ENCODE measurements at places on chromosomes 2 and 18.

GRCh38 chr2:230827774-230828271 is 36.9 kb upstream of the ITM2C start:
- DNase-seq = no peak

- DNase-seq = no peak
These were observed 2.7 kb upstream of the PPP4R1 start for GRCh38 chr18:9617006-9617542.

- no peak for DNase-seq
These were observed 121.0 kb upstream of the XPO1 start for GRCh38 chr2:61658841-61659780.

- DNase-seq = no peak
These were observed 5.9 kb downstream of the NEU4 start for GRCh38 chr2:241814643-241815476.

- no peak for DNase-seq
These were observed 488.2 kb upstream of the RAB6C start for GRCh38 chr2:129491308-129491707.

GRCh38 chr18:40553029-40553428 is 1402.0 kb upstream of the PIK3C3 start:
- DNase-seq = no peak

DNA sequence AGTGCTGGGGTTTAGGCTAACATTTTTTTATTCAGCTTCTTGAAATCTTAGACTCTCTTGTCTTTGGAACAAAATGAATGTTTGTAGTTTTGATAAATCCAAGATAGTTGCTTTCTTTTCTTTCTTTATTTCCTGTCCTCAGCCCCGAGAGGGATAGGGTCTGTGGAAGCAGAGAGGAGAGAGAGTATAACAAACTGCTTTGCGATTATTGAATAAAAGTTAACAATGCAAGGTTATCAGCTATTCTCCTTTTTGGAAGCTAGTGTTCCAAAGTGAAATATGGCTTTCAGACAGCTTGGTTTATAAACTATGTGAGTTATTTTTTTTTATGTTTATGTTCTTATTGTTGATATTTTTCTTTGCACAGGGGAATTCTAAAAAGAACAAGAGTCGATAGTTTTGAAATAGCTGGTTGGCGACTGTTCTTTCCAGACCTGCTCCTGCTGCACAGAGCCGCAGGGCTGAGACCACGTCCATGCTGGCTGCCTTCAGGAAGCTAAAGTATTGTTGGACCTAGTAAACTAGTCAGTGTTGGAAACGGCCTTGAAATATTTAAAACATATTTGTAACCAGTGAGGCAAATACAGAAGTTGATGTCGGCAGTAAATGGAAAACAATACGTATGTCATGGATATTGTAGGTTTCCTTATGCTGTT is 15.5 kb upstream of the STON1 start:
- no peak for DNase-seq

GRCh38 chr18:9132628-9133027 is 4.0 kb upstream of the ANKRD12 start:
- DNase-seq = no peak

DNA sequence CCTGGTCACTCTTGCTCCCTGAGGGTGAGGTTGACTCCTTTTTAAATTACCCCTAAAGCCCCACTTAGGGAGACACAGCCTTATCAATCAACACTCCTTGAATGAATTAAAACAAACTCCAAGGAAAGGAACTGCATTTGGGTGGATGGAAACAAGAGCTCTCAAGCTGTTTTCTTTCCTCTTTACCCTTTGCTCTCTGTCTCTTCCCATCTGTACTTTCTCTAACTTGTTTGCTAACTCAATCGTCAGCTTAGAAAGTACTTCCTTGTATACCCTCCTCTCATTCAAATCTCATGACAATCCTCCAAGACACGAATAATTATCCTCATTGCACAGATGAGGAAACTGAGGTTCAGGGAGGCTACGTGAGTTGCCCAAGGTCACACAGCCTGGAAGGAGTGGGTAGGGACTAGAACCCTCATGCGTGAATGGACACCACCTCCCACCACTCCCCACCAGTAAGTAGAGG is 32.7 kb downstream of the ZFP36L2 start:
- no peak for DNase-seq

- DNase-seq = no peak
These were observed 43.0 kb downstream of the FBXO48 start for GRCh38 chr2:68423966-68424650.

DNA sequence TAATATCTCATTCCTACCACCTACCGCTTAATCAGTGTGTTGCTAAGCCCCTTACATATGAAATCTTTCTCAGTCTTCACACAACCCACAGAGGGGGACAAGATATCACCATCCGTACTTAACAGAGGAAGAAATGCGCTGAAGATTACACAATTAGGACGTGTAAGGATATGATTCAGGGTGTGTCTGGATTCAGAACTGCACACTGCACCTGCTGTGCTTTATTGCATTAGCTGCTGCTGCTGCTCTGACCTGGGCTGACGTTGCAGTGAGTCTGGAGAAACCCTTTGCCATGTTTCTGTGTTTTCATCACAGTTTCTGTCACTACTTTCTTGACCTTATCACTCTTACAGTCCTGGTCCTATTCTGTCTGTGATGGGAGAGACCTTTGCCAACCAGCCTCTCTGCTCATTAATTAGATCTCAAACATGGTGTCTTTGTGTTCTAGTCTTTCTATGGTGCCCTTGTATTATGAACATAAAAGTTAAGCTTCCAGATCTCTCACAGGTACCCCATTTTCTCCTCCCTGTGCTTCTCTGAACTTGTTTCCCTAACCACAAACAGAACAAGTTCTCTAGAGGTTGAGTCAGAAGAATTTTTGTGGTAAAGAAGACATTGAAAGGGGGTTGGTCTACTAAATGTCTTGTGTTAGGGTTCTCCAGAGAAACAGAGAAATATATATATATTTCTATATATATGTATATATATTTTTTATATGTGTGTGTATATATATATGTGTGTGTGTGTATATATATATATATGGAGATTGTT is 92.9 kb upstream of the CYP1B1 start:
- no peak for DNase-seq

DNA sequence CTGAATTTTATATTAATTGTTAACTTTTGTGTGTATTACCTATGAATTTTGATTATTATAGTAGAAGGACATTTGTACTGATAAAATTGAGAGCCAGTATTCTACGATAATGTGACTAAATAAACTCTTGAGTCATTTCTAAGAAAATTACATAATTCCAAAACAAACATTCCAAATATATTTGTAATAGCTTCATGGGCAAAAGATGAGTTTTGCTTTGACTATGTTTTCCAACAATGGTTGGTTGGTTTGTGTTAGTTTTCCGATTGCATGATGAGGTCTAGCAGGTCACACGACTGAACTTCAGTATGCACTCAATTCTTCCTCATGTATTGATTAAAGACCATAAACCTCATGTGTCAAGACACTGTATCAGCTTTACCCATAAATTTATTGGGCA is 71.7 kb upstream of the WDR75 start:
- DNase-seq = no peak

DNA sequence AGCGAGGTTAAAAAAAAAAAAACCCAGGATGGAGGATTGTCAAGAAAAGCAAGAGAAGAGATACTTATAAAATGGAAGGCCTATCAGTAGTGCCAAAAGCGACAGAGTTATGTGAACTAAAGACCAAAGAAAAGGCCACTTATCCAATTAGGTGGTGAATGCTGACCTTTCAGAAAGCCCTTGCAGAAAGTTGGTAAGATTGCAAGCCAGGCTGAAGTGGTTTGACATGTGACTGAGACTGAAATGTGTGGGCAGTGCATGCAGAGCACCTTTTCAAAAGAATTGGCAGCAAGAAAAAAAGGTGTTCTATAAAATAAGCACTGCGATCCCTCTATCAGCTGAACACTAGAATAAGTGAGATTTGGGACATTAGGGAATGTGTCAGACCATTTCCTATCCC is 379.4 kb upstream of the FAM98A start:
- DNase-seq = no peak

- no peak for DNase-seq
These were observed 16.5 kb downstream of the TWIST2 start for GRCh38 chr2:238864207-238865014.

GRCh38 chr2:201656102-201656501 is 12.8 kb upstream of the TMEM237 start:
- no peak for DNase-seq

DNA sequence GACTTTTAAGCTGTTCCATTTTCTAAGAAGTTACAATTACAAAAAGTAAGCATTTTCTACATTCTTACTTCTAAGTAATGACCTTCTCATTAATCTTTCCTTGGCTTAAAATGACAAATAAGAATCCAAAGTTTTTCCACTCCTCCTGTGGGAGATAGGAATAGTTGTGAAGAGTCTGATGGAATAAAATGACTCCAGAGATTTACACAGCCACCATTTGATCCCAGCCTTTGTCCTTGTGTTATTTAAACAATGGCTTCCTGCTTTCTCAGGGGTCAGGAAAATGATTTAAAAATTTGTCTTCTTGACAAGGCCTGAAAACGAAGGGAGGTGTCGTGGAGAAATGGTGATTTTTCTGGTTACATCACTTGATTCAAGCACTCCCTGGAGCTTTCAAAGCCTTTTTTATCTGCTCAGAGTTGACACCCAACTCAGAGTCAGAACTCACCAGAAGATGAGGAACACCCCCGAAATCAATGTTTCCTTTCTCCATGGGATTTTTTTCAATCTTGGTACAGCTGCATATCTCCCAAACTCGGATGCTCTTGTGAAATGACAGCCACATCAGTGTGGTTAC is 106.5 kb downstream of the GALNT3 start:
- DNase-seq = no peak

- no peak for DNase-seq
These were observed 182.2 kb downstream of the SMAD2 start for GRCh38 chr18:47748093-47748796.

- DNase-seq = no peak
These were observed 149.0 kb downstream of the PXDN start for GRCh38 chr2:1595274-1595673.

DNA sequence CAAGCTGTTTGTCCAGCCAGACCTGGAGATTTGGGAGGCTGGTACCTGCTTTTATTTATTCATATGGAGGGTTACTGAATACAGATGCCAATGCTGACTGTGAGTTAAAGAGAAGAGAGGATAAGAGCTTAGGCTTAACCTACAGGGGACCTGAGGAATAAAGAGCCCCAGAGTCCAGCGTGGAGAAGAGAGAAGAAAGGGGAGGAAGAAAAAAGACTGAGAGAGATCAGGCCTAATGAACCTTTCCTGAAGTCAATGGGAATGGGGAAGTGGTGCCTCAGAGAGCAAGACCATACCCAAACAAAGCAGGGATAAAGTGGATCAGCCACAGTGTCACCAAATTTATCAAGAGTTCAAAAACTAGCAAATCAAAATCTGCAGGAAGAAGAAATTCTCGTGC is 348.6 kb upstream of the KCNH7 start:
- no peak for DNase-seq

- no peak for DNase-seq
These were observed 3.1 kb upstream of the KYNU start for GRCh38 chr2:142874293-142874814.

- DNase-seq = no peak
These were observed 77.2 kb downstream of the NEURL3 start for GRCh38 chr2:96427917-96428316.

DNA sequence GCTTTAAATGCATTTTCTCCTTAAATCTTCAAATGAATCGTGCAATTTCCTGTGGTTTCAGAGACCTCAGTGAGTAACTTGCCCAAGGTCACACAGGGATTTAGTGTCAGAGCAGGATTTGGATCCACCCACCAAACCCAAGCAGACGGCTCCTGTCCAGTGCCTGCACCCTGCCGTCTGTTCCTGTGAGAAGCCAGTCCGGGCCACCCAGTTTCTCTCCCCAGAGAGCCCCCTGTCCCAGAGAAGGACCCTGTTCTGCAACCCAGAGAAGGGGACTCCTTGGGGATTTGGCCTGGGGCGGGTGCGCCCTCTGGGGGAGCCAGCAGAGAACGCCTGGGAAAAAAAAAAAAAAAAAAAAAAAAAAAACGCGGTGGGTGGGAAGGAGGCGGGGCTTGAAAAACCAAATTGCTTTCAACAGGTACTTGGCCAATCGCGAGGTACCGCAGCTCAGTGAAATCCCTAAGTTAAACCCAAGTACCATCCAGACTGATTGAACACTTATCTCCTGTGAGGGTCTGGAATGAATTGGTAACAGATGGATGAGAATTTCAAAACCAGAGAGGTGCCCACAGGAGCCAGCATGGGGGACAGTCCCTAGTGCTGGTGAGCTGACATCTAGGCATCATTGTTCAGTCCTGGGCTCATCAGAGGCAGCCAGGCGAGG is 30.9 kb upstream of the REEP1 start:
- DNase-seq = peak; percentile 39

DNA sequence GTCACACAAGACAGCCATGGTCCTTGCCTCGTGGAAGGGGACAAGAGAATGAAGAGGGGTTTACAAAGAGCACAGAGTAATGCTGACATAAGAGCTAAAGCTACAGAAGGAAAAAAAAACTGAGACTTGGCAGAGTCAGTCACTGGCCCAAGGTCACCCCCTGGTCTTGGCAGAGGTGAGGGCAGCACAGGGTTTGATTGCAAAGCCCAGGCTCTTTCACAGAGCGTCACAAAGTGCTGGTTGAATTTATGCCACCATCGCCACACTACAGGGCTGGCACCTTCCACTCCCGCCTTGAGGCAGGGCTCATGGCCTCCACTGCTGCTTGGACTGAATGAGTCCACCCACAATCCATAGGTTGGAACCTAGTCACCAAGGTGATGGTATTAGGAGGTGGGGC is 190.2 kb downstream of the INHBB start:
- no peak for DNase-seq

- no peak for DNase-seq
These were observed 4.3 kb downstream of the AGPS start for GRCh38 chr2:177396703-177397460.

- no peak for DNase-seq
These were observed 618.6 kb downstream of the ZEB2 start for GRCh38 chr2:143901185-143901842.

DNA sequence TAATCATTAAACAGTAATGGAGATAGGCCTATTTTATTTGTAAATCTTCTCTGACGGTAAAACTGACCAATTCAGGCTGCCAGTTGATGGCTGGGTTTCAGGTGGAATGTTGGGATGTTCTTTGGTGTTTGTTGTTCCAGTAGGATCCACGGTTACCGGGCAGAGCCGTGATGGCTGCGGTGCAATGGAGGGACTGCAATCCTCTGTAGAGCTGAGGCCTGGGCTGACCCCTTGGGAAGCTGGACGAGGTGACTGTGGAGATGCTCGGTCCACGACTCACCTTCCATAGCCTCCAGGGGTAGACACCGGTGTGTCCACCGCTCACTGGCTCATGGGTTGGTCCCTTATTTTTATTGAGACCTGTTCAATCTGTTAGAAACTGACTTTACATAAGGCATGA is 42.5 kb downstream of the ZNF519 start:
- DNase-seq = no peak

DNA sequence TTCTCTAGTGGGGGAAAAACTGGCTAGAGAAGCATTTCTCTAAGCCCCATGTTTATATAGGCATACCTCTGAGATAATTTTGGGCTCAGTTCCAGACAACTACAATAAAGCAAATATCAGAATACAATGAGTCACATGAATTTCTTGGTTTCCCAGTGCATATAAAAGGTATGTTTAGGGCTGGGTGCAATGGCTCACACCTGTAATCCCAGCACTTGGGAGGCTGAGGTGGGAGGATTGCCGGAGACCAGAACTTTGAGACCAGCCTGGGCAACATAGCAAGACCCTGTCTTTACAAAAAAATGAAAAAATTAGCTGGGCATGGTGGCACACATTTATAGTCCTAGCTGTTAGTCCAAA is 22.2 kb downstream of the TSN start:
- no peak for DNase-seq

GRCh38 chr2:109690822-109691541 is 76.8 kb downstream of the SOWAHC start:
- no peak for DNase-seq

- no peak for DNase-seq
These were observed 1014.3 kb upstream of the CDH2 start for GRCh38 chr18:29191263-29191662.

Data from nucleus accumbens (tissue), 56 donors.